ENCODE measurements at places on chromosomes 2 and 18.
A peak's percentile ranks its signal among the peaks of the same experiment; 100 is the strongest.

- DNase-seq = peak; percentile 34
Measured at GRCh38 chr2:173555833-173556232, 201.2 kb downstream of the CDCA7 start.

DNA sequence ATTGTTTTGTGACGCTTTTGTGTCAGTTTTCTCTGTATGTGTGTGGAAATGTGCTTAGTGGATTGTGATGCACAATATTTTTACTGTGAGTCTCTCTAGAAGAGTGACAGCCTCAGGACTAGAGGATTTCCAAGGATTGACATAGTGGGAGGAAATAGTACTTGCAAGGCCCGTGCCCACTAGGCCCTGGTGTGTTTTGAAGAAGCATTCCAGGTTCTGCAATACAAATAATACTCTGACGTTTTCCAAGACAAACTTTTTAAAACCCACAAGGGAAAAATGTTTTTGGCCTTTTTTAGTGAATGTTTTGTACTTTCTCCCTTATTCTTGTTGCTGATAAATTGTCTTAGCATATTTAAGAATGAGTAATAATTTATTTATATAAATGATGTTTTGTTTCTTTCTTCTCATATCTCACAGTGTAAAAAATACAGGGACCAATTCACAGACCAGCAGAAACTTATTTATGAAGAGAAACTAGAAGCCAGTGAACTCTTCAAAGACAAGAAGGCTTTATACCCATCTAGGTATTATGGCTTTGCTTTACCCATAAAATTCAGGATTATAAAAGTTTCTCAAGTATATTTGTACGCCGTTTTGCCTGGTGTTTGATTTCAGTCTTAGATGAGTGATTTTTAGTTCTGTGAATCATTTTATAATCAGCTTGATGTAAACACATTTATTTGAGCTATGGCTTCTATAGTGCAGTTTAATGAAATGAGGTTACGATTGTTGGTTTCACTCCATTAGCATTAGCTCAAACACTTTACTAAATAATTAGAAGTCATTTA lies 165.6 kb downstream of the MYO1B start:
- no peak for DNase-seq

- DNase-seq = no peak
Measured at GRCh38 chr2:155099784-155100183, 401.3 kb downstream of the KCNJ3 start.

- DNase-seq = no peak
Measured at GRCh38 chr2:169210917-169211316, 141.6 kb downstream of the DHRS9 start.

DNA sequence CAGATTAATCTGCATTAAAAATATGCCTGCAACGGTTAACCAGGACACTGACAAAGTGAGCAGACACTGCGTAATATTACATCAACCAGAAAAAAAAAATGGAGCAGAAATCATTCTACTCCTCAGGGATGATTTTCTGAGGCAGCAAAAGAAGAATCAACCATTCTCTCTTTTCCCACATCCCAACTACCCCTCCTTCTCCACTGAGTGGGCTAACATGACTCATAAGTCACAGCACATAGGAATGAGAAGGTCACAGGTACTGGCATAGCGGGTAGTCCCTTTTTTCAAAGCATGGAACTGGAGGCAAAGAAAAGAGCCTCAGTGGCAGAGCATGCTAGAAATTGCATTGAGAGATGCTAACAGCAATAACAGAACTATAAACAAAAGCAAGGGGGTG lies 54.3 kb upstream of the TSPYL6 start:
- DNase-seq = no peak

DNA sequence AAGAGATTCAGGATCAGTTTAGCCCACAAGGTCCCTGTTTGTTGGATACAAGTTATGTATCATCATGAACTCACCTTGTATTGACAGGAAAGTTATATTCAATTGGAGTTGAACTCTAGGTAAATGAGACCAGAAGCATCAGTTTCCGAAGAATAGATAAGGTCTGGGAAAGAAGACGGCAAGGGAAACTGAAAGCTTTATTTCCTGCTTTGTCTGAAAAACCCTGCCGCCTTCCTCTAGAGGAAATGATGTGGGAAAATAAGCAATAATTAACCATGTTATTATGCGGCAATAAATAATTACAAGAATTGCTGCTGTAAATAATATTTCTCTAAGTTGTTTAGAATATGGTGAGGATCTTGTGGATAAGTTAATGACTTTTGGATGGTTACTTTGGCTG lies 32.0 kb downstream of the LPIN1 start:
- DNase-seq = no peak
